ENCODE measurements at places on chromosomes 1 and 21. TPM values are rescaled to one million over a fixed set of nuclear protein-coding genes. Genes with fewer than 3 reads are reported as not detected.

GRCh38 chr1:162977944-162978568 is 91.1 kb upstream of the RGS4 start:
- no peak for DNase-seq

DNA sequence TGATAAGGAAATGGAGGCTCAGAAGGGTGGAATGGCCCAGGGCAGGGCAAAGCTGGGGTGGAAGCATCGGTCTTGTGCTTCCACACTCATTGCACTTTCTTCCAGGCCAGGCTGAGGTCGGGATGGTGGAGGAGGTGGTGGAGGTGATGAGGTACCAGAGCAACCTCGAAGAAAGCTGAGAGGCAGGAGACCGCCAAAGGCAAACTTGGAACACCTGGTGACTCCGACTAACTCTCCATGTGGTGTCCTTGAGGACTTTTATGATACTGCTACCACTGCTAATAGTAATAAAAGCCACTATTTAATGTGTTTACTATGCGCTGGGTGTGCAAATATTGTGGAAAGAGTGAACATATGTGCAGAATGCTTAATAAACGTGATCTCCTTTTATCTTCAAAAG is 16.9 kb upstream of the BTG2 start:
- DNase-seq = no peak

DNA sequence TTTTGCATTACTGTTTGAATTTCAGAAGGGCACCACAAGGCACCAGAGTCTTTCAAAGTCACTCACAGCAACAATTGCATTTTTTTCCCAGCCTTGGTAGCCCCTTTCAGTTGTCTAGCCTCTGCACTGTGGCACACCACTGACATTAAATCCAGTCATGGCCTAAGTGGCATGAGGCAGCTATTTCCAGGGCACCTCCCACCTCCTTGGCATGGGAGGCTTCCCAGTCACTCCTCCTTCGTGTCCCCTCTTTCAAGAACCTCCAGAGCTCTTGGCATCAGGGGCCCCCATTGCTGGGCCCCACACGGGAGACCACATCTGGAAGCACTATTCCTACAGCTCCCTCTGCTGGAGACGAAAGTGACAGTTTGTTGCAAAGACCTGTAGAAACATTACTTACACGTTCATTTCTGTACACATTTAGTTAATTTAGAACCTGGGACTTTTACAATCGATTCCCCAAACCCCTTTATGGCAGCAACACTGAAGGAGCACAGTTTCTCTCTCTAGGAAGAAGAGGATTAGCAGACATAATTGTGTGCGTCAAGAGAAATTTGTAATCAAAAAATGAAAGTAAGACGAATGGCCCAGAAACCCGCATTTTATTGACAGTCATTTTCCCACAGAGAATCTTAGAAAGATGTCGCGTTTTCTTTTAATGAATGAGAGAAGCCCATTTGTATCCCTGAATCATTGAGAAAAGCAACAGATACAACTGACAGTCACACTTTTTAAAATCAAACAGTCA is 5.7 kb upstream of the CHD5 start:
- DNase-seq = no peak

- DNase-seq = no peak
Observed at GRCh38 chr1:164756741-164757140, 197.8 kb downstream of the PBX1 start.

- DNase-seq = no peak
Observed at GRCh38 chr1:9655836-9656235, 4.3 kb downstream of the PIK3CD start.

DNA sequence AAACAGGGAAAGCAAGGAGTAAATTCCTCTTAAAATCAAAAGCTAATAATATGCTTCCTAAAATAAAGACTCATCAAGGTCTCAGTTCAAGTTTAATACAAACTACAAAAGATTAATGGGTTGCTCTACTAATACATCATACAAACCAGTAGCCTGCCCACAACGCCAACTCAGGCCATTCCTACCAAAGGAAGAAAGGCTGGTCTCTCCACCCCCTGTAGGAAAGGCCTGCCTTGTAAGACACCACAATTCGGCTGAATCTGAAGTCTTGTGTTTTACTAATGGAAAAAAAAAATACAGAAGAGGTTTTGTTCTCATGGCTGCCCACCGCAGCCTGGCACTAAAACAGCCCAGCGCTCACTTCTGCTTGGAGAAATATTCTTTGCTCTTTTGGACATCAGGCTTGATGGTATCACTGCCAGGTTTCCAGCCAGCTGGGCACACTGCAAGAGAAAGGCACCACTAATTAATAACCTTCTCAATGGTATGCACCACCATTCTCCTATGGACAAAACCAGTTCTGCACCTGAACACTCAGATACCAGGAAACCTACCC is 10.6 kb downstream of the PRDX1 start:
- no peak for DNase-seq

DNA sequence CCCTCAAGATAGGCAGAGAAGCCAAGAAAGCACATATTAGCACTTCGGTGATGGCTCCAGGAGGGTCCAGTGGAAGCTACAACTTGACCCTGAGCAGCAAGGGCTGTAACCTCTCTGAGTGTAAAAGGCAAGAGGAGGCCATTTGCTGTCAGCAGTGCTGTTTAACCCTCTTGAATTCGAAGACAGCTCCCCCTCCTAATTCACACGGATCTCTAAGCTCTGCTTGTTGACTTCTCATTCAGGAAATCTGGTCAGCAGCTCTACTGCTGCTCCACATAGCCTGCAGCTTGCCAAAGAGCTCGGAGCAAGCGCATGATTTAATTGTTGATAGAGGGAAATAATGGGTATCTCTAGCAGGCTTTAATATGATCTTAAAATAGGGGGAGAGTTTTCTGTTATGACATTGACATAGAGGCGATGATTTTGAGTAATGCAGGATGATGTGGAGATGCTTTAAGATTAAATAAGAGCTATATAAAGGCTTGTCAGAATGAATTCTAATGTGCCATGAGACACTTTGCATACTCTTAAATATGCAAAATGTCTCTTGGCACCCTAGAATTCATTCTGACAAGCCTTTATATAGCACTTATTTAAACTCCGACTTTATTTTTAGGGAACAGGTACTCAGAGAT is 79.4 kb upstream of the USH2A start:
- no peak for DNase-seq

DNA sequence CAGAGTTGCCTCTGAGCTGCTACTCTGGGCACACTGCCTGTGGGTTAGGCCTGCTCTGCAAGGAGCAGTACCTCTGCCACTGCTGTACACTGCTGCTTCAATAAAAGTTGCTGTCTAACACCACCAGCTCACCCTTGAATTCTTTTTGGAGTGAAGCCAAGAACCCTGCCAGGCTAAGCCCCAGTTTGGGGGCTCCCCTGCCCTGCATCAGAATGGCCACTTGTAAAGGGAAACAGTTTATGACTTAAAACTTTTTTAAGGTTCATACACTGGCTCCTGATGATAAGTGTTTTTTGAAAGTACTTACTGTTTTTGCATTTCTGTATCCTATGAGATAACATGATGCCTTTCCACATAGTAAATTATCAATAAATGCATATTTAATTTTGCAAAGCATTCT is 310.0 kb downstream of the LMO4 start:
- DNase-seq = no peak

GRCh38 chr1:76868154-76868882 is 1.0 kb downstream of the ST6GALNAC5 start:
- DNase-seq = peak; percentile 59

GRCh38 chr1:6953907-6954364 is 168.7 kb downstream of the CAMTA1 start:
- DNase-seq = no peak

GRCh38 chr21:29152916-29153315 is 22.5 kb downstream of the MAP3K7CL start:
- no peak for DNase-seq

GRCh38 chr1:89910268-89910667 is 84.6 kb upstream of the ZNF326 start:
- DNase-seq = no peak

GRCh38 chr21:36713746-36714145 is 14.8 kb downstream of the SIM2 start:
- DNase-seq = no peak

DNA sequence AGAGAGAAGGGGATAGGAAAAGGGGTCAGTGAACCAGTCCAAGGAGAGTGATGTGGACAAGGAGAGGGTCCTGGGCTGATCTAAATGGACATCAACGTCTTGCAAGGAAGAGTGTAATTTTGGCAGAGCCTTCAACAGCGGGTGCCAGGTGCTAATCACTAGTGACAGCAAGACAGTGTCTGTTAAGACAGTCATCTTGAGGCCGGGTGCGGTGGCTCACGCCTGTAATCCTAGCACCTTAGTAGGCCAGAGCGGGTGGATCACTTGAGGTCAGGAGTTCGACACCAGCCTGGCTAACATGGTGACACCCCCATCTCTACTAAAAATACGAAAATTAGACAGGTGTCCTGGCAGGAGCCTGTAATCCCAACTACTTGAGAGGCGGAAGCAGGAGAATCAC is 12.2 kb upstream of the PADI6 start:
- DNase-seq = no peak

DNA sequence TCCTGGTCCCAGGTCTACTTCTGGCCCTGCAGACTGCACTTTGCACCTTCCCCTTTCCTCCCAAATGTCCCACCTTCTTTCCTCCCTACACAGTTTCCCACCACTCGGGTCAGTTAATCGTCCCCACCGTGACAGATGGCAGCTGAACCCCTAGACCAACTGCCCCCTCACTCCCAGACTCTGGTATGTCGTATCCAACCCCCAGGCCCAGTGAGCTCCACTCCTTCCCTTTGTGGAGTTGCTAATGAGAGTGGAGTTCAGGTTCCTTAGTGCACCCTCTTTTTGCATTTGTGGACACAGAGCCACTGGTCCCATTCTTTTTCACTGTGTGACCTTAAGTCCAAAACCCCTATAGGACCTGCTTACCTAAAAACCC is 1.8 kb downstream of the MAN1C1 start:
- DNase-seq = no peak

DNA sequence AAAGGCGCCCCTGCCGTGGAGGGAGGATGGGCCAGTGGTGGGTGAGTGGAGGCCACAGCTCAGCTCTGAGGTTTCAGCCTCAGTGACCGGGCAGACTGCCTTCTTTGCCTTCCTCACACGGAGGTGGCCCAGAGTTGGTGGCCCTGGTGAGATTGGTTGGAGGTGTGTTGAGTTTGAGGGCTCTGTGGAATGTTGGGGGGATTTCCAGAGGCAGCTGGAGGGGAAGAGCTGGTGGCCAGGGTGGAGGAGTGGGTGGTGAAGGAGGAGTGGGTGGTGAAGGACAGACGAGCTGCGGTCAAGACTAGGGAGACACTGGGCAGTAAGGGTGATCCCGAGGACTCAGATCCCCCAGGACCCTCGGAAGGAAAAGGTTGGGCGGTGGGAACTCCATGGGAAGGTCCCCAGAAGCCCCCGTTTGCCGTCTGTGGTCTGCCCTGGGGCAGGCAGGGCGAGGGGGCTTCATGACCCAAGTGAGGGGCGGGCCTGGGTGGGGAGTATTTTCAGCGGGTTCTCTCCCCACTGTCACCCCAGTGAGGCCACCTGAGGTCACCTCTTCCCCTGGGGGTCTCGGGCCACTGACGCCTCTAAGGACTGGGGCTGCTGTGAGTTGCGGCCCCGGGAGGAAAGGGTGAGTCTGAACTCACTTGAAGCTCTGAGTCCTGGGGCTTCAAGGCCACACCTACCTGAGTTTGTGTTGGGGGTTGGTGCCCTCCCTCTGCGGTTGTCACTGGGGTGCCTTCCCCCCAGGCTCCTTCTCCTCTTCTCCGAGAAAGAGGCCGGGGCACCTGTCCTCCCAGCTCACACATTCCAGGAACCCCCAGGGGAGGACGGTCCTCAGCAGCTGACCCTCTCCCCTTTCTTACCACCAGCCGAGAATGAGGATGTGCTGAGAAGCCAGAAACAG is 22.7 kb upstream of the PIK3CD start:
- no peak for DNase-seq

GRCh38 chr1:180027949-180028445 is 73.4 kb downstream of the CEP350 start:
- no peak for DNase-seq

GRCh38 chr21:14858311-14858710 is 206.5 kb downstream of the NRIP1 start:
- DNase-seq = no peak

DNA sequence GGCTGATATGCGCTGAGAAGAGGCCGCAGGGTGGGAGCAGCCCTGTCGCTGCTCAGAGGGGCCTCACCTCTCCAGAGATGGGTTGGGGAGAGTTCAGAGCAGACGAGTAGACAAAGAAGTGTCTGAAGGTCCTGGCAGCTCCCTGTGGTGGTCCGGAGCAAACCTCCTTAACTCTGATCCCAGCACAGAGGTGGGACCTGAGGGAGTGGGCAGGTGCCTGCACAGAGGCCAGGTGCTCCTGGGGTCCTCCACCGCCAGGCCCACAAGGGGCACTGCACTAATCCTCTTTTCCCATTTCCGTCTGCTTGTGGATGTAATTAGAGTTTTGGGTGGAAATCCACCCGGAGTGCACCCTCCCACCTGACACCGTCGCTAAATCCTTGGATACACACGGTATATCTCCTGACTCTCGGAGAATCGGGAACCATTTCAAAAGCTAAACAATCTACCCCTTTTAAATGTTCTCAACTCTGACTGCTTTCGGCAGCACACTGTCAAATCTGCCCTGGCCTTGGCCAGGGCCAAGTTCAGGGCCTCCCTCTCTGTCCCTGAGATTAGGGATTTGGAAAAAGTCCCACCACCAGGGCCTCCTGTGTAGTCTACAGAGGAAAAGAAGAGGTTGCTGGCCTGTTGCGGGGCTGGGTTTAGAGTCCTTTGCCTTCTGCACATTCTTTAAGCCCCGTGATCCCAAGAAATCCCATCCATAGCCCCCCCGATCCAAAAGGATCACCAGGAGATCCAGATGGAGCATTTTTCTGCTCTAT is 22.4 kb downstream of the CASZ1 start:
- no peak for DNase-seq

- DNase-seq = no peak
Observed at GRCh38 chr1:158329733-158330132, 1.6 kb downstream of the CD1B start.

DNA sequence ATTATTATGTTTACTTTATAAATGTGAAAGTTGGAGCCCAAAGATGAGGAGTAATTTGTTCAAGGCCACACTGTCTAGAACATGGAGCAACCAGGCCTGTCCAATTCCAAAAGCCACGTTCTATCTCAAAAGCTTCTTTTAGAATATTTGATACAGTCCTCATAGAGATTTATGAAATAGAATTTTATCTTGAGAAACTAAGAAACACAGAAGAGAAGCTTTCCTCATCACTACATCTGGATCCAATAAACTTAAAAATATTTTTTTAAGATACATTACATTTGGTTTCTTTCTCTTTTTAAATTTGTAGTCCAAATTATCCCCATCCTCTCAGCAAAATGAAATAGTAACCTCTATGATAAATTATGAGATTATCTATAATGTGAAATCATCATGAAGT is 58.9 kb downstream of the DDAH1 start:
- DNase-seq = no peak

Gene CLDN19
- polyA plus RNA-seq = 86.6 TPM

Gene HES2
- 0.27 TPM for polyA plus RNA-seq

Gene PPIAL4G
- 0.08 TPM for polyA plus RNA-seq

Gene FAM167B
- 10.5 TPM for polyA plus RNA-seq

Gene TLR5
- 4.7 TPM for polyA plus RNA-seq

Gene WNT3A
- polyA plus RNA-seq = 0.17 TPM

Gene TNFSF4
- 1.8 TPM for polyA plus RNA-seq

Gene RASAL2
- polyA plus RNA-seq = 16.1 TPM

Gene TMPRSS2
- polyA plus RNA-seq = 33.0 TPM

Gene LORICRIN
- not detected for polyA plus RNA-seq

Gene HUNK
- polyA plus RNA-seq = 20.8 TPM

Gene ST6GALNAC3
- 72.5 TPM for polyA plus RNA-seq

Gene AADACL3
- polyA plus RNA-seq = not detected

Gene MYOC
- polyA plus RNA-seq = 0.24 TPM

Gene SPOCD1
- 0.25 TPM for polyA plus RNA-seq

Gene C1orf226
- polyA plus RNA-seq = 16.5 TPM

Gene CNIH4
- 45.6 TPM for polyA plus RNA-seq

Gene KCNH1
- polyA plus RNA-seq = 0.30 TPM

Gene FMO5
- 7.0 TPM for polyA plus RNA-seq

Data from left renal cortex interstitium (tissue), 4 donors.